ENCODE measurements at places on chromosomes 16 and 17. TPM values are rescaled to one million over a fixed set of nuclear protein-coding genes. Genes with fewer than 3 reads are reported as not detected.

The CALB2 gene
- total RNA-seq = 6.8 TPM

The SLC5A2 gene
- total RNA-seq = 0.40 TPM

The SLC9A5 gene
- total RNA-seq = 1.7 TPM

The DNAI2 gene
- total RNA-seq = not detected

The HYDIN gene
- total RNA-seq = 0.32 TPM

The FBXW10 gene
- 0.96 TPM for total RNA-seq

The RAI1 gene
- total RNA-seq = 43.7 TPM

The CDK3 gene
- 3.7 TPM for total RNA-seq

The ODAD4 gene
- 1.1 TPM for total RNA-seq

The NXN gene
- total RNA-seq = 21.9 TPM

The TMED6 gene
- total RNA-seq = 0.06 TPM

The CLEC3A gene
- total RNA-seq = not detected

The FADS6 gene
- not detected for total RNA-seq

The TPSD1 gene
- total RNA-seq = 0.03 TPM

The NPIPA3 gene
- total RNA-seq = 1.0 TPM

The RBFOX1 gene
- total RNA-seq = not detected

The PLXDC1 gene
- total RNA-seq = 0.20 TPM

The UTS2R gene
- total RNA-seq = not detected

The EFCAB13 gene
- total RNA-seq = 1.9 TPM

The HOXB5 gene
- total RNA-seq = 2.8 TPM

The KRTAP9-3 gene
- not detected for total RNA-seq

The TRPV3 gene
- 0.37 TPM for total RNA-seq

The ERN2 gene
- total RNA-seq = not detected

The HSD3B7 gene
- total RNA-seq = 14.8 TPM

The CLDN7 gene
- 0.69 TPM for total RNA-seq

The MT4 gene
- total RNA-seq = not detected

The PRR15L gene
- total RNA-seq = 0.19 TPM

The CA7 gene
- not detected for total RNA-seq

The SLFN13 gene
- total RNA-seq = 4.2 TPM

The IL17C gene
- total RNA-seq = not detected

The PLEKHH3 gene
- total RNA-seq = 11.4 TPM

The MFAP4 gene
- not detected for total RNA-seq

The AGRP gene
- not detected for total RNA-seq

The TMIGD1 gene
- not detected for total RNA-seq

The PDILT gene
- total RNA-seq = not detected

The GTF3C1 gene
- total RNA-seq = 73.5 TPM

The SOX15 gene
- total RNA-seq = 0.72 TPM

The SOST gene
- not detected for total RNA-seq

The BAIAP3 gene
- 0.86 TPM for total RNA-seq

The ACSM2A gene
- not detected for total RNA-seq

The KRT17 gene
- total RNA-seq = 1.2 TPM

The ABCA6 gene
- not detected for total RNA-seq

The RNF112 gene
- 0.45 TPM for total RNA-seq

The KRT12 gene
- not detected for total RNA-seq

The NOXO1 gene
- 0.27 TPM for total RNA-seq

The TLCD2 gene
- total RNA-seq = 1.0 TPM

The CD300LB gene
- not detected for total RNA-seq

The MYH11 gene
- 0.04 TPM for total RNA-seq

The ABCC11 gene
- 0.06 TPM for total RNA-seq

The MED9 gene
- total RNA-seq = 18.3 TPM

The C16orf78 gene
- total RNA-seq = not detected

The CCR7 gene
- total RNA-seq = 0.85 TPM

The NAGS gene
- 1.1 TPM for total RNA-seq

The WSCD1 gene
- total RNA-seq = 3.7 TPM

All from A549 treated with CpdA at 1 μM for 4 hours (cell line).